MM.1S (cell line): ENCODE measurements at places on chromosomes 7 and 10.

DNA sequence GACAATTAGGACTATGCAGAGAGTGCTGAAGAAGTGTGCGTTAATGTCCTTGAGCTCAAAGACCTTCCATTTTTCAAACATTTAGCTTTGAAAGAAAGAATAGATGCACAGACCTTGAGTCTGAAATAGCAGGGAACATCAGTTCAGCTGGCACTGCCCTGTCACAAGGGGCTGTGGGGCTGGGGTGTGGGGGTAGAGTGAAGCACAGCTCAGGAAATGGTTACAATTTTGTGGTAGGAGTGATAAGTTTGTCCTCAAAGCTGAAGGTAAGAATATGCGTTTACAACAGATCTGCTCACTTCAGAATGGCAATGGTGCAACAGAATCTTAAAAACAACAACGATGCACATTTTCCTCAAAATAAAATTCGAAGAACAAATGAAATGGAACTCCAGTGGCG is 33.6 kb downstream of the SMKR1 start:
- no peak for DNase-seq
- H3K27ac ChIP-seq = no peak overlapping the region
- H3K4me3 ChIP-seq = no peak overlapping the region
- H3K36me3 ChIP-seq = no peaks in the 10 kb centered on the region
- H3K4me1 ChIP-seq = no peaks in the 10 kb centered on the region

- DNase-seq = peak; percentile 65
- H3K27me3 ChIP-seq = no peaks in the 10 kb centered on the region
- H3K4me3 ChIP-seq = no peak overlapping the region
- no peaks in the 10 kb centered on the region for H3K4me1 ChIP-seq
- no peak overlapping the region for H3K27ac ChIP-seq
- H3K36me3 ChIP-seq = no peaks in the 10 kb centered on the region
Measured at GRCh38 chr10:106795619-106796018, 368.9 kb downstream of the SORCS1 start.

DNA sequence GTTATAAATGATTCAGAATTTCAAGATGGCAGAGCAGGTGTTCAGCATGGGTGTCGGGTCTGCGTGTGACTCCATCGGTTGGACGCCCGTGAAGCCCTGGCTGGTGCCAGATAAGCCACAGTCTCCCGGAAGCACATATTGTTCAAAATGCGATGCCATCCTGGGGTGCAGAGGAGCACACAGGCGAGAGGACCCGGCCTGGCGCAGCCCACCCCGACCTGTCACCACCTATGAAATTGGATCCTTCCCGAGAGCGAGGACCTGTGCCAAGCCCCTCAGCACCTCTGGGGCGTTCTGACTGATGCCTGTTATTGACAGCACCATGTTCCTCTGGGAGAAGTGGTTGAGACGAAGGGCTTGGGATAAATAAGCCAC is 110.1 kb downstream of the ACTR3B start:
- no peak overlapping the region for H3K27ac ChIP-seq
- H3K4me3 ChIP-seq = no peak overlapping the region
- H3K27me3 ChIP-seq = no peaks in the 10 kb centered on the region
- no peaks in the 10 kb centered on the region for H3K4me1 ChIP-seq
- no peaks in the 10 kb centered on the region for H3K36me3 ChIP-seq

DNA sequence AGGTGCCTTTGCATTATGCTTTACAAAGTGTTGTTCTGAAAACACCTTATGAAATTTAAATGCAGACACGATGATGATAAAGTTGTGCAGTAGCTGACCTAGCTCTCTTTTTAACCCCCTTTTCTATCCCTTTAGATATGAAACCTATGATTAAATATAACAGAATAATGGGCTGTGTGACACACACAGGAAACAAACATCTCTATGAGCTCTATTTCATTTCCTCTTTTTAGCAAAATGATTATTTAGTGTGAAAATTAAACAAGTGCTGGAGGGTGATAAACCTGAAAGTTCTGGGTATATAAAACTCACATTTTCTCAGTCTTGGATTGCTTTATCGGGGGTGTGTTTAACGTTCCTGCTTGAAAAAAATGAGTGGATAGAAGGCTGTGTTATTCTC is 1310.5 kb upstream of the CELF2 start:
- H3K4me3 ChIP-seq = no peak overlapping the region
- no peaks in the 10 kb centered on the region for H3K27me3 ChIP-seq
- DNase-seq = no peak
- no peaks in the 10 kb centered on the region for H3K4me1 ChIP-seq
- H3K36me3 ChIP-seq = no peaks in the 10 kb centered on the region
